ENCODE measurements at places on chromosomes 5 and 9. TPM values are rescaled to one million over a fixed set of nuclear protein-coding genes. Genes with fewer than 3 reads are reported as not detected.

DNA sequence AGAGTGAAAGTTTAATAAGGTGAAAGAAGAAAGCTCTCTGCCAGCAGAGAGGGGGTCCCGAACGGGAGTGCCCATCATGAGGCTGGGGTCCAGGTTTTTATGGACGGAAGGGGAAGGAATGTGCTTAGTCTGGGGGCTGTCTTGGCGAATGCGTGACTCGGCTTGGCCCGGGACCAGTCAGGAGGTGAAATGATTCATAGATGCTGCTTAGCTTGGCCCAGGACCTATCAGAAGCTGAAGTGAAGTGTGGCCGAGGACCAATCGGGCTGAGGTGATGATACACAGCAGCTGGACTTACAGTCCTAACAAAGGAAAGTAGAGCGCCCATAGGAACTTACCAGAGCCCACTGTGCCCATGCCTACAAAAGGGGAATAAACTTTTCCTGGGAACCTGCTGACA, 3.9 kb upstream of the FKTN start:
- DNase-seq = peak; percentile 46

DNA sequence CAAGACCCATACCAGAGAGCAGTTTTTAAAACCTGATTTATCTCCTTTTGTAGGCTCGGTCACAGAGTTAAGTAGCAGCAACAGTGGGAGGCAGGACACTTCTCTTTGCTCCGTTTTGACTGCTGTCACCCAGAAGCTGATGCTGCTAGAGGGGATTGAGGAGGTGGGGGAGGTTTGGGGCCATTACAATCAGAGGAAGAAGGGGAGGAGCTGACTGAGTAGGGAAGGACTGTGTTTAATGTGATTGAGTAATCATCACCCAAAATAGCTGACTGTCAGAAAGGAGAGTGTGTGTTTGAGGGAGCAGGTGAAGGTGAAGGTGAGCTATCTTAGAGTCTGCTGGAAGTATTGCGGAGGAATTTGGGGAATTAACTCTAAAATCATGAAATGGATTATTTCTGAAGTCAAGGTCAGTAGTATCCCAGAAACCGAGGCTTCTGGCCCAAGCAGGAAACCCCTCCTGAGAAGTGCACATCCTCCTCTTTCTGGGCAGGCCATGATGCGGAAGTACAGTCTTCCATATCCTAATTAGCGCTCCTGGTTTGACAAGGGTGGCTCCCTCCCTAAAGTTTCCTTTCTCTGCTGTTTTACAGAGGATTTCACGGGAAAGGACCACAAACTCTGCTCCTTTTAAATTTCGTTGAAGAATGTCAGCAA, 214.9 kb downstream of the PLK2 start:
- no peak for DNase-seq

DNA sequence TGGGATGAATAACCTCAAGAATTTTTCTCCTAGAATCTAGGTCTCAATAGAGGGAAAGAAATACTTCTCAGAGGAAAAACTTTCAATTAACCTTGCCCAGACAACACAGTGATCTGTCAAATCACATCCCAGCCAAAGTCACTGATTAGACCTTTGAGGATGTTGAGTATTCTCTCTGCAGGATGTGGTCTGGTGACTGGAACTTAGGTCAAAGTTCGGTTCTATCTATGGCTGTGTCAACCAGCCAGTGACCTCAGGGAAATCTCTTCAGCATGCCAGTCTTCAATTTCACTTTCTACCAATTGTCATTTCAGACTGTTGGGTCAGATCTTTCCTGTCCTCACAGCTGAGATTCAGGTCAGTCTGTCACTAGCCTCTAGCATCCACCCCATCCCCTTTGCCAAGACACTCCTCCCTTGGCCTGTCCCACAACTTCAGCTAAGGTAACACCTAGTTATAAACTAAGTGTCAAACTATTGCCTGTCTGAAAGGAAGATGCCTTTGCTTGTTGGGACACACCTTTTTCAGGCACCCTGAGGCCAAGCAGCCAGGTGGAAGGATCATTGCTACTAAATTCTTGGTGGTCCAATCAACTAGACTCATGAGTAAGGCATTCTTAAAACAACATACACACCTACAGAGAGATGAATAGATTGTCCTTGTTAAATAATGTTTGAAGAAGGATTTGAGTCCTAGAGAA, 156.3 kb upstream of the FST start:
- no peak for DNase-seq

DNA sequence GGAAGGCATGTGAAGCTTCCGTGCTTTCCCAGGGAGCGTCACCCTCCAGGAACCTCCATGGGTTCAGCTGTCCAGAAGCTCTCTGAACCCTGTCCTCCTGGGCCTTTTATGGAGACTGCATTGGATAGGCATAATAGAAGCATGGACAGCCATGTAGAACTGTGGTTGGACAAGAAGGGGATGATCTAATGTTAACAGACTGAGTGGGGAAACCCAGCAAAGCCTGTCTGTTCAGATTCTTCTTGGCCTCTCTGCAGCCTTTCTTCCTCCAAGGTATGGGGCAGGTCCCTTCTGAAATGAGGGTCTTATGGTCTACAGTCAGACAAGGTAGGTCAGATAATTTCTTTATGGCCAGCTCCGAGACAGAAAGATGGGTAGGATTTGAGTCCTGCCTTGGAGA, 59.1 kb upstream of the CTNNA1 start:
- DNase-seq = no peak

Gene SMIM33
- not detected for total RNA-seq

Data from posterior vena cava (tissue), 2 donors.